ENCODE measurements at places on chromosomes 2 and 18.

GRCh38 chr18:37107748-37108522 lies 279.0 kb downstream of the KIAA1328 start:
- no peak for DNase-seq

- no peak for DNase-seq
These were observed 411 bp downstream of the NARS1 start for GRCh38 chr18:57621246-57621604.

DNA sequence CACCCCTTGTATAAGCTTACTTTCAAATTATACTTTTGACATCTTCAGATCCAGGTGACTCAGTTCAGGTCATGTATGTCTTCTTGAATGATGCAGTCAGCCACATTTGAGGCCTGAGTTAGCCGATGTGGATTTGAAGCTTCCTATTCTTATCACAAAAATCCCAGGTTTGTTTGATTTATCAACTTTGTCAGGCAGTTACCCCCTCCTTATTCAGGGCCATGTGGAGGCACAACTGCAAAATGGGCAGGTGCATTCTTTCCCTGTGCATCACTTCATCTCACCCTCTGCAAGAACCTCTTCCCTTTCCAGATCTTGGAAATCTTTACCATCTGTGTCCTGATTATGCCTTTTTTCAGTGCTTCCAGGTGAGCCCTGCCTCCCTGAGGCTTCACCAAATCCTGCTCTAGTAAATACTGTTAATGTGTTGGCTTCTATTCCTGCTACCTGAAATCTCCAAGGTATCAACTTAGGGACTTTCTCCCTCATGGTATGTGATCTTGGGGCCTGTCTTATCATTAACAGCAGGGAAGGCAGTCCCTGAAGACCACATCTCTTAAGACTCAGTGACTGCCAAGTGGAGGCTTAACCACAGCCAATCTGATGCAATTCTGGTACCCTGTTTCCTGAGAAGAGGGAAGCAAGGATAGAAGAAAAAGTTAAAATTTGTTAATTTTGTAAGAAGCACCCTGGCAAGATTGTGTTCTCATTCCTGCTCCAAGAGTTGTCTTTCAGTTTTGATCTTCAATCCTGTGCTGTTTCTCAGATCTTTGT lies 9.4 kb upstream of the ARHGAP28 start:
- no peak for DNase-seq

DNA sequence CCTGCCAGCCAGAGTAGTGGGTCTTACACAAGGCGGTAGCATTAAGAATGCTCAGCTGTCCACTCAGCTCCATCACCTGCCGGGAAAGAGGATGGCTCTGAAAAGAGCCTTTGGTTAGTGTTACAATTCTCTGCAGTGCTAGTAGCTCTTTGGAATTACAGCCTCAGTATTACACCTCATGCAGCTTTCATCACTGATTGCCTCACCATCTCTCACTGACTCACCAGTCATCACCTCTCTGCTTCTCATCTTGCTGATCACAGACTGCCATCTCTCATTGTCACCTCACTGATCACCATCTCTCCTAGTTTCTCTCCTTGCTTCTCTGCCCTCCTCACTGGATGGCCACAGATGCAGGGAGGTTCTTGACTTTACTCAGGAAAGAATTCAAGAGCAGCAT lies 573.5 kb upstream of the SETBP1 start:
- no peak for DNase-seq

GRCh38 chr2:105760191-105760590 lies 15.5 kb downstream of the NCK2 start:
- no peak for DNase-seq

DNA sequence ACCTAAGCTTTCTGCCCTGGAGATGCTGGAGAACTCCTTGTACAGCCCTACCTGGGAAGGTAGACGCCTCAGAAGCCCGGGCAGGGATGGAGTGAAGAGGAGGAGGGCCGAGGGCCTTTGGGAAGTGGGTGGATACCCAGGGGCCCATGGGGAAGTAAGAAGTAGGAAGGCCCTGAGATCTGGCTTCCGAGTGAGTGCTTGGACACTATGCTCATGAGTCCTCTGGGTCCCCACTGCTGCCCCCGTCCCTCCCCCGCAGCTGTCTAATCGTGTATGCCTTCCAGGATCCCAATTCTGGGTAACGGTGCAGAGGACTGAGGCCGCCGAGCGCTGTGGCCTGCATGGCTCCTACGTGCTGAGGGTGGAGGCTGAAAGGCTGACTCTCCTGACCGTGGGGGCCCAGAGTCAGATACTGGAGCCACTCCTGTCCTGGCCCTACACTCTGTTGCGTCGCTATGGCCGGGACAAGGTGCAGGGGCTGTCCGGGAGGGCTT lies 1.1 kb downstream of the DOK1 start:
- DNase-seq, result no peak

- DNase-seq, result no peak
These were observed 166.6 kb downstream of the ACTR3 start for GRCh38 chr2:114056294-114057143.

- DNase-seq, result peak; percentile 43
These were observed 447.5 kb upstream of the FSIP2 start for GRCh38 chr2:185291035-185291647.

GRCh38 chr2:189363559-189363958 lies 77.7 kb upstream of the WDR75 start:
- no peak for DNase-seq

DNA sequence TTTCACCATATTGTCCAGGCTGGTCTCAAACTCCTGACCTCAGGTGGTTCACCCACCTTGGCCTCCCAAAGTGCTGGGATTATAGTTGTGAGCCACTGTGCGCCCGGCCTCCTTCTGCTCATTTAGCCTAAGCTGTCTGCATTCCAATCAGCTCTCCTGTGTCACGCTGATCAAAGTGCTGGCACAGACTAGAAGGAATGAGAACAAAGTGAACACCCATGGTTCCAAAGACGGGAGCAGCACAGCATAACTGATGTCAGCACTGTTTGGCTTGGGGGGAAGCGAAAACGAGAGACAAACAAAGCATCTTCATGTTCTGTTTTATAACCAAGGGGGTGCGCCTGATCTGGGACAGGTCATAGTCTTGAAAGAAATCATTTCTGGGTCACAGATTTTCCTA lies 43.3 kb downstream of the DIPK1C start:
- no peak for DNase-seq

GRCh38 chr18:47987388-47987699 lies 56.9 kb upstream of the SMAD2 start:
- no peak for DNase-seq

GRCh38 chr2:29114946-29115609 lies at the start of gene CLIP4:
Gene CLIP4, plus strand, starts transcription at chr2:29115415. Its CDS starts 5,974 bp downstream, at chr2:29121389.
- DNase-seq, result no peak

DNA sequence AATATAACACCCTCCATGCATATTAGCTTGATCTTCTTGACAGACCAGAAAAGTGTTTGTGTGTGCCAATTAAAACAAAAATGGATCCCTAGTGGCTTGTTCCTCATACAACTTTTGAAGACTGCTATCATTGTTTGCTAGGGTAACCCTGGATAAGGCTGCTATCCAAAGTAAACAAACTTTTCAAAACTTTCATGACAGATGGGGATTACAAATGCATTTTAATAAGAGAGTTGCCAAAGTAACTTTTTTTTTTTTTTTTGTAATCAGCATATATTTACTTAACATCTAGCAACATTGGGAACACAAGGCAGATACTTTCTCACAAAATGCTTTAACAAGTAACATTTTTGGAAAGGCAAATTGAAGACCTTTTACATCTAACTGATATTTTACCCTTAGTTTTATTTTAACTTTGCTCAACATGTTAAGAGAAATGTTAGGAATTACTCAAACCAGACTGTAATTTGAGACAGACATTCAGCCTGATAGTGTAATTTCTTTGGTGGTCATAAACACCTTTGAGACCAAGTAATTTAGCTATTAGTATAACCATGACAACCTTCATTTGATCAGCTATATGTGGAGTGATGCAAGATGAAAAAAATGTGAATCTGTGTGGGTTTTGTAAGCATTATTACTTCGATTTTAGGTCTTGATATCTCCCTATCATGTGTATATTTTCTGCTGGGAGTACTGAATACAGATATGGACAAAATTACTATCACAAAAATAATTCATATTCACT lies 300.9 kb downstream of the ARHGAP15 start:
- DNase-seq, result no peak

GRCh38 chr2:222608081-222608480 lies 47.8 kb downstream of the FARSB start:
- DNase-seq, result no peak

DNA sequence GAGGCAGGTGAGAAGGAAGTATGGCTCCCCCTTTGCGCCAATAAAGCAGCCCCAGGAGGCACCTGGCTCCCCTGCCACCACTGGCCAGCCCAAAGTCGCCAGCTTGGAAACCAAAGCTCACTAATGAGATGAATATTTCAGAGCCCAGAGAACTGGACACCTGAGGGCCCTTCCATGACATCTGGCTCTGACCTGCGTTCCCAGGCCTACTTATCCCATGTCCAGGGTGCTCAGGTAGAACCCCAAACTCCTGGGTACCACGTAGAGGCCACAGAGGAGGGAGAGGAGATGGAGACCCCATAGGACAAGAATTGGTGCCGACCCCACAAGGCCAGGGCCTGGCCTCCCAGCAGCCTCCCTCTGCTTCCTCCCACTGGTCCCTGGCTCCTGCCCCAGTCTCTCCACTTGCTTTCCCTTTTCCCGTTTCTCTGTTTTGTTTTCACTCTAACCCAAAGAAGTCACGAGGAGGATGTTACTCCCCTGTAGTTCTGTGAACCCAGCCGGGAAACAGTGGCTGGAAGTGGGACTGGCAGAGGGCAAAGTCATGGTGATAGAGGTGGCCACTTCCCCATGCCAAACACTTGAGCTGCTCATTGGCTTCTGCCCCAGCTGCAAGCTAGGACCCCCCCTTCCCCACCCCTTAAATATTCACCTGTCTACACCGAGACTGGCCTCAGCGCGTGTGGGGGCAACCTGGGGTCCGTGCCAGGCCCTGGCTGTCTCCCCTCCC lies 820 bp downstream of the TMBIM1 start:
- no peak for DNase-seq

DNA sequence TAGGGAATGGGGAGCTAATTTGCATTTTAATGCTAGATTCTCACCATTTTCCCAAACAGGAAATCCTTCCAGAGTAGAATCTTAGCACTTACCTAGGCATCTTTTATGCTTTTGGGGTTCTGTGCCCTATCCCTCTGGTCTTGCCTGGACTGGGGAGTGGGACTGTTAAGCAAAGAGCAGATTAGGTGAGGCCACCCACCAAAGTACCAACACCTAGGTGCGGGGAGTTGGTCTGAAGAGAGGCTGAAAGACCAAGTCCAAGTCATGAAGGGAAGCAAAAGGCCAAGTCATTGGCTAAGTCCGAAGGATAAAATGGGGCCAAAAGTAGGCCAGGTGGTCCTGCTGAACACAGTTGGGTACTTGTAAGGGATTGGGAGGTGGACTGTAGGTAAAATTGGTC lies 86.7 kb downstream of the FAM168B start:
- no peak for DNase-seq

GRCh38 chr2:24744356-24744755 lies 48.8 kb downstream of the PTRHD1 start:
- DNase-seq, result no peak

DNA sequence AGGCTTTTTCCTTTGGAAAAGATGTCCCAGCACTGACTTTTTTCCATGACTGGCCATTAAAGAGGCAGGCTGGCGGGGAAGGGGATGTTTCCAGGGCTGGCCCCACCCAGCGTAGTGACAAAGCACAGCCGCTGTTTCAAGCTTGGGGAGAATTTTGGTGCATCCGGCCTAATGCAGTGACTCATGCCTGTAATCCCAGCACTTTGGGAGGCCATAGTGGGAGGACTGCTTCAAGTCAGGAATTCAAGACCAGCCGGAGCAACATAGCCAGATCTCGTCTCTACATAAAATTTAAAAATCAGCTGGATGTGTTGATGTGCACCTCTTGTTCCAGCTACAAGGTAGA lies 78.0 kb upstream of the SH3BP4 start:
- DNase-seq, result no peak

DNA sequence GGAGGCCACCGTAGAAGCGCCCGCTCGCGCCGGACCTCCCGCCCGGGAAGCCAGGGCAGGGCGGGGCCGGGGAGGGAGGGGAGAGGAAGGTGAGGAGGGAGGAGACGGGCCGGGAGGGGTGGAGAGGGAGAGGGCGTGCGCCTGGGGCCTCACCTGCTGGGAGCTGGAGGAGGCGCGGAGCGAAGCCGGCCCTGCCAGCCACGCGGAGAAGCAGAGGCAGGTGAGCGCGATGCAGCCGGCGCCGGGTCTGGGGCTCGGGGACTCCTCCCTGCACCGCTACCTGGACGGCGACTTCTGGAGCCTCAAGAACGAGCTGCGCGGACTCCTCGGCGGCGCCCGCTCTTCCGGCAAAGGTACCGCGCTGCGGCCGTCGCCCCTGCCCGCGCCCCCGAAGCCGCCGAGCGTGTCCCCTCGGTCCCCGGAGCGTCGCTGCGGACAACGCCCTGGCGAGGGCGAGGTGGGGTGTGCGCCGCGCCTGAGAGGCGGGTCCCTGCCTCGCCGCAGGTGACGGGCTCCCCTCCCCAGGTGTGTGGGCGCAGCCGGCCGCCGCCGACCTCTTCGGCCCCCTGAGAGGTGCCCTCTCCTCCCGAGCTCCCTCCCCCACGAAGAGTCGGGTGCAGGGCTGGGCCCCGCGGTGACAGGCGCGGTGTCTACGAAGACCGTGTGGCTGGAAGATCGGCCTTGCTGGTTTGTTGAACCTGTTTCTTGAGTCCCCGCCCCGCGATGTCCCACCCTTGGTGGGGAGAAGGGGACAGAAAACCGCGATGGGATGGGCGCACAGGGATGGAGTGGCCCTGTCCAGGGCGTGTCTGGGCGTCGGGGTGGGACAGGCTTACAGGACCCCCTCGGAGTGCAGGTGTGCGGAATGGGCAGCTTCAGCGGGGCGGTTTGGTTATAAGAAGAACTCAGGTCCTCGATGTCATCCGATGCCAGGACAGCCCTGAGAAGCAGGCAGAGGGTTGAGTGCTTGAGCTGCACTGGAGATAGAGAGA lies at the start of gene ACOXL:
Gene ACOXL (plus strand): TSS at position 152 of the 992 bp plus-strand sequence. CDS start 35,817 bp downstream, outside the sequence.
- no peak for DNase-seq

DNA sequence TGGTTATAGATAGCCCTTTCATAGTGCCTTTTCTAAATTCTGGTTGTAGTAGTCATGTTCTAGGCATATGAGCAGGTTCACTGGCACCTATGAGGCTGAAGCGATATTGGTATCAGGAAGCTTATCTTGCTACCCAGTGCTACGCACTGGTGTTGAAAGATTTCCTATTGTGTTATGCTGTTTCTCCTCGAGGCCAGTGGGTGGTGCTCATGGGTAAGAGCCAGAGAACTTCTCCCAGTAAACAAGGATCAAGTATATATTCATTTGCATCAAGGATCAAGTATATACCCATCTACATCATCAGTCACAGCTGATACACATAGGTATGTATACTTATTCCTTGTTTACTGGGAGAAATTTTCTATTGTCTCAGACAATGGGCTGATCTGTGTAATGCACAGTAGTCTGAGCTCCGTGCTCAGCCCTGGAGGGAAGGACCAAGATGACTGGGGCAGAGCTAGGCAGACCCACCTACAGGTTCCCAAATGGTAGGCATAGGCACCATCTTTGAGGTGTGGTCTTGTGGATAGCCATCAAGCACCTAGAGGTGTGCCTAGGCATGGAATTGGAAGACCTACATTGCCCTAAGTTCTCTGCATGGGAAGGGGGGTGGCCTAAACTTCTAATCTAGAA lies 101.2 kb upstream of the GALNT13 start:
- no peak for DNase-seq
